ENCODE measurements at places on chromosomes 11 and 22.

DNA sequence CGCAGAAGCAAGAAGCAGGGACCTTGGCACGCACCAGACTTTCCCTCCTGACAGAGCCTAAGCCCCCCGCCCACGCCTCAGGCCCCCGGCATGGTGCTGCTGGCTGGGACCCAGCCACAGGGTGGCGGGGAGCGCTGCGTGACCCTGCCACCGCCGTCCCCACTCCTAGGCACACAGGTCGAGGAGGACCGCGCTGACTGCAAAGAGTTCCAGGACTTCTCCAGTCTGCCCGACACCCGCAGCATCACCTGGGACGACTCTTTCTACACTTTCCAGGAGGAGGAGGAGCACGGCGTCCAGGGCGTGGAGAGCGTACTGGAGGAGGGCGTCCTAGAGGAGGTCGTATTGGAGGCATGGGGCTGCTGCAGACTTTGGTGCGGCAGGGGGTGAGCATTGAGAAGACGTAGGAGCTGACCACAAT lies 103.7 kb downstream of the TRIM51G start:
- DNase-seq: no peak

DNA sequence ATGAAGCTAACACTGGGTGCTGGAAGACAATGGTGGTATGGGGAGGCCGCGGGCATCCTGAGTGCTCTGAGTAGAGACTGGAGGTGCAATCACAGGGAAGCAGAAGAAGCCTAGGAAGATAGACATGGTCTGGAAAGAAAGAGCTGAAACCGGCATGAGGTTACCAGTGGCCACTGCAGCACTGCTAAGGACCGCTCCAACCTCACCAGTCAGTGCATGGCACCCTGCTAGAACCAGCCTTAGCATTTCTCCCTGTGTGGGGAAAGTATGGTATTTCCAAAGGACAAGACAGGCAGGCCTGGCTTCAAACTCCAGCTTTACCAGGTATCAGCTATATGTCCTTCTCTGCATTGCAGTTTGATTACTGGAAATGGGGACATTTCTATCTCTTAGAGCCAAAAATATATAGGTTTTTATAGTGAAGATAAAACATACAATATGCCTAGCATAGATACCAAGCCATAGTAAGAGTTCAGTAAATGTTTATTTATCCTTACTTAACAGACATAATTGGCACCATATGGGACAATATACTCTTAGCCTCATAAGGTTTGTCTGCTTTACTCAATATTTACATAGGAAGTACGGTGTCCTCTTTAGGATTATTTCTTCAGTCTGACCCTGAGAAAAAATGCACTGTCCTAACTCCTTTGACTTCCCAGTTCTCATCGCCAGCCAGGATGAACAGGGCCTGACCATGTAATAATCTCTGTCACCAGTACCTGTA lies 231.1 kb downstream of the TENM4 start:
- no peak for DNase-seq

- no peak for DNase-seq
Measured at GRCh38 chr11:6693342-6694228, 10.4 kb upstream of the MRPL17 start.

- no peak for DNase-seq
Measured at GRCh38 chr22:32622744-32623110, 148.1 kb downstream of the FBXO7 start.

GRCh38 chr11:32932196-32932595 lies 39.6 kb downstream of the QSER1 start:
- no peak for DNase-seq

- no peak for DNase-seq
Measured at GRCh38 chr11:75000975-75001354, 12.2 kb downstream of the NEU3 start.
